ENCODE measurements at places on chromosomes 5 and 9.
A peak's percentile ranks its signal among the peaks of the same experiment; 100 is the strongest.

DNA sequence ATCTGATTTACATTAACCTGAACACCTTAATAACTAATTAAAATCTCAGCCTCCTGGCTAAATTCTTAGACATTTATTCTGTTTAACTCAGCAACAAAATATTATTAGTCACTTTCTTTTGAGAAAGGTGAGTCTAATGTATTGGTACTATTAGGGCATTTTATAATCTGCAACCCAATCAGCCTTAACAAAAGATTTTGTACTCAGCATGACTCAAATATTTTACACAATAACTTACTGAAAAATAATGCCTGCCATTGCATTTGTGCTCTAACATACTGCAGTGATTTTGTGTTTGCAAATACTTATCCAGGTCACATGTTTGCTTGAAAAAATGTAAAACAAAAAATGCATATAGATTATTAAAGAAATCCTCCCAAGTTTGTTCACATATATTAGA, 1129.9 kb downstream of the TAF11L14 start:
- DNase-seq, result no peak

GRCh38 chr5:79297661-79298060, 61.7 kb downstream of the JMY start:
- DNase-seq, result peak; percentile 9

GRCh38 chr9:108565651-108566378, 290.0 kb downstream of the ACTL7B start:
- DNase-seq, result peak; percentile 80

GRCh38 chr5:2357309-2357708, 394.2 kb downstream of the IRX2 start:
- no peak for DNase-seq

DNA sequence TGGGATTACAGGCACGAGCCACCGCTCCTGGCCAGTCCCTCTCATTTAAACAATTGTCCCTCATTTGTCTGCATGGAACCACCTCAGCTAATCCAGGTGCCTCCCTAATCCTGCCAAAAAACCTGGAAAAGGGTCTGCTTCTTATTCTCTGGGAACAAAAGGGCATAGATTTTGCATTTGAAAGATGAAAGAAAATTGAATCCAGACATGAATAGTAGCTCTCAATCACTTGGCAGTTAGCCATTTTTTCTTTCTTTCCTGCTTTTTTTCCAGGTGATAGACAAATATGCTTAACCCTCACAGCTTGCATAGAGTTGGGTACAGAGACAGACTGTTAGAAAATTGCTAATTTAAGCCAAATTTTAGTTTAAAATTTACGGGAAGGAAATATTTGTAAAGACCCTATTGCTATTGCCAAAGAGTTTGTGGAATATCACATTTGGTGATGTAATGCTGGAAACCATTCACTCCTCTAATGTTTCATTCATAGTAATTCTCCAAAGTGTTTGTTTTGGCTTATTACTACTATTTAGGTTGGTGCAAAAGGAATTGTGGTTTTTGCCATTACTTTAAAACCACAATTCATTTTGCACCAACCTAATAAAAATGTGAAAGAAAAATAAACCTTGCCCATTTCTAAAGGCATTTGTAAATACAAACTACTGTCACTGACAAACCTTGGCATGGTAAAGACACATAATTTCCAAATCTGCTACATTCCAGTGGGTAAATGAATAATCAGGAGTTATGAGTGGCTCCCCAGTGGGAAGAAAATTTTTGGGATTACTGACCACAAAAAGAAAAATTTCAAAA, 80.5 kb upstream of the JAK2 start:
- peak; percentile 51 for DNase-seq

- no peak for DNase-seq
Measured at GRCh38 chr5:138711811-138712210, 41.4 kb upstream of the CTNNA1 start.

- DNase-seq, result no peak
Measured at GRCh38 chr5:143717400-143717799, 94.6 kb upstream of the HMHB1 start.

- DNase-seq, result no peak
Measured at GRCh38 chr9:133113163-133113948, 7.7 kb downstream of the RALGDS start.

DNA sequence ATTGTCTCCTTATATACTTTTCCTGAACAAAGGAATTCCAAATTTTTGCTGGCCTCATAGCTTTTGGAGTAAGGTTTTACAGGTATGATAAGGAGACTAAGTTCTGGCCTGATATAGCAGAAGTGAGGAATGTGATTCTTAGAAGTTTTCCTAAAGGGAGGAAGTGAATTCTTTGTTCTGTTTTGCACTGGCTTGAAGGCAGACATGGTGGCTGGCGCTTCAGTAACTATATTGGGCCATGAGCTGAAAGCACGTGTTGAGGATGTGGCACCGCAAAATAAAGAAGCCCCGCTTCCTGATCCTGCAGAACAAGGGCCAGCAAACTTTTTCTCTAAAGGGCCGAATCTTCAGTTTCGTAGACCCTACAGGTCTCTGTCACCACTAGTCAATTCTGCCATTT, 224.2 kb downstream of the SNX18 start:
- DNase-seq, result no peak

- DNase-seq, result no peak
Measured at GRCh38 chr9:80839821-80840675, 849.3 kb downstream of the TLE1 start.

GRCh38 chr5:19638461-19638860, 349.5 kb downstream of the CDH18 start:
- no peak for DNase-seq

Data from NCI-H146 (cell line).